Stimulated activated CD4-positive, alpha-beta T cell treated with anti-CD3 and anti-CD28 coated beads, Interleukin-1b, Interleukin-23, amount 100 ng/mL, for 24 hours (primary cell): ENCODE measurements at places on chromosomes 7 and 10.

- DNase-seq, result no peak
These were observed 179.7 kb upstream of the MALRD1 start for GRCh38 chr10:18868919-18869318.

DNA sequence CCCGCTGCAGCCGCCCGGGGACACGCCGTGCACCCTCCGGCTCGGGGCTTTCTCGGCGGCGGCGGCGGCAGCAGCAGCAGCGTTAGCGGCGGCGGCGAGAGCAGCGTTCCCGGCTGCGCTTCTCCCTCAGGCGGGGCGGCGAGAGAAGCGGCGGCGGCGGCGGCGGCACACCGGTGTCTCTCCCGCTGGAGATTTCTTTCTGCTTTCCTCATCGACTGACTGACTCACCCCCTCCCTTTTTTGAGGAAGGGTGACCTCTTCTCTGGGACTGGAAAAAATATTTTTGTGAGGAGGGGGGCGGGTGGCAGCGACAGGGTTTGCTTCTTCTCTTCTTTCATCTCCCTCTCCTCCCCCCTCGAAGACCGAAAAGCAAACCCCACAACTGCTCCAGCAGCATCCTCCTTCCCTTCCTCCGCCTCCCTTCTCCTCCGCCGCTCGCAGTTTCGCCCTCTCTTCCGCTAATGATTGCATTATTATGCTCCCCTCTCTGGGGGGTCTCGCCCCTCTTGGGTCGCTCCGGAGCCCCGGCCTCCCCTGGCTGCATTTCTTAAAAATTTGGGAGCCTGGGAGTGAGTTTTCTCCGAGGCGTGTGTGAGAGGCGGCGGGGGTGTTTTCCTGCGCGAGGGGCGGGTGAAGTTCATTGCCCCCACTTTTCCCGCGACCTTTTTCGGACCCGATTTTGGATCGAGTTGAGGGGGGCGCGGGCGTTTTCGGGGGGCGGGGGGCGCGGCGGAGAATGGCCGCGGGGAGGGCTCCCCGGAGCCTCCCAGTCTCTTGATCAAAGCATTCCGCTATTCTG is 411 bp downstream of the AUTS2 start:
- no peak for DNase-seq

DNA sequence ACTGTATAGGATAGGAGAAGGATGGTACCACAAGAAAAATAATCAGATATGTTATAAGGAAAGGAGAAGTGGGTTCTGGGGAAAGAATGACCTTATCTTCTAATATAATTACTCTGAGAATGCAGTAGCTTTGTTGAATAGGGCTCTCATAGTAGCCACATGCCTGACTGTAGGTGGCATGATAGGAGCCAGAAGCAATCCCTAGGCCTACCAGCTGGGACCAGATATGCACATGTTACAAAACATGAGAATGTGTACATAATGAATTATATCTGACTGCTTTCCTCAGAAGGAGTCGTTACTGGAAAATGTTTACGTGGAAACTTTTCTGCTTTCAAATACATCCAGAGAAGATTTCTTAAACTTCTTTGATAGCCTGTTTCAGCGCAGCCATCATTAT is 53.2 kb upstream of the FAM3C start:
- DNase-seq, result no peak

GRCh38 chr7:54426406-54426805 is 115.8 kb upstream of the VSTM2A start:
- DNase-seq, result no peak

- DNase-seq, result no peak
These were observed 85.5 kb downstream of the ETV1 start for GRCh38 chr7:13904007-13904406.

DNA sequence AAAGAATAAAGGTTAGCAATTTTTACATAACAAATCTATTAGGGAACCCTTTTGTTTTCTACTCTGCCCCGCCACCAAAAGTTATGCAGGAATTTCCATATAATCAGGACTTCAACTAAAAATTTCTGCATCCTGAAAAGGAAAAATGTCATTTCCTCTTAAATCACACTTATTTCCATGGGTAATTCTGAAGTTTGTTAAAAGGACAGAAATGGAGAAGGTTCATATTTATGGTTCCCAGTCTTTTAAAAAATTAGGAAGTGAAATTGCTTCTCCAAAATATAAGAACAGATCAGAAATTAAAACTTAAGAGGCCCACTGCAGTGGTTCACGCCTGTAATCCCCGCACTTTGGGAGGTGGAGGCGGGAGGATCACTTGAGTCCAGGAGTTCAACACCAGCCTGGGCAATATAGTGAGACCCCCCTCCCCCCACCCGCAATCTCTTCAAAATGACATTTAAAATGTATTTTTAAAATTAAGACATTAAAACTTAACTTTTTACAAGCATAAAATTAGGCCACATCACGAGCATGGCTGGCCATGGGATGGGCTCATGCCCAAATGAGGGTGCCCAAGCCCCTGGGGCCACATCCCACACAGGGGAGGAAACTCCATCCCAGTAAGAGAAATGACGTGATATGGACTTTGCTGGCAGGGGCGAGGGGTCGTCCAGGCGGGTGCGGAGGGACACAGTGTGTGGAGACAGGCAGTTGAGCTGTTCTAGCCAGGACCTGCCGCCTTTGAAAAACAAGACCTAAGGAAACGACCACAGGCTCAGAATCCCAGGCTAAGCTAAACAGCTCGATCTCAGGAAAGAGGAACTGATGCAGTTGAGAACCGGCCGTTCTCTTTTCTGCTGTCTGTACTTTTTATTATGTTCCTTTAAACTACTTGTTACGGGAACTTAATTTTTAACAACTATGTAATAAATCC is 51.3 kb upstream of the NFE2L3 start:
- no peak for DNase-seq

DNA sequence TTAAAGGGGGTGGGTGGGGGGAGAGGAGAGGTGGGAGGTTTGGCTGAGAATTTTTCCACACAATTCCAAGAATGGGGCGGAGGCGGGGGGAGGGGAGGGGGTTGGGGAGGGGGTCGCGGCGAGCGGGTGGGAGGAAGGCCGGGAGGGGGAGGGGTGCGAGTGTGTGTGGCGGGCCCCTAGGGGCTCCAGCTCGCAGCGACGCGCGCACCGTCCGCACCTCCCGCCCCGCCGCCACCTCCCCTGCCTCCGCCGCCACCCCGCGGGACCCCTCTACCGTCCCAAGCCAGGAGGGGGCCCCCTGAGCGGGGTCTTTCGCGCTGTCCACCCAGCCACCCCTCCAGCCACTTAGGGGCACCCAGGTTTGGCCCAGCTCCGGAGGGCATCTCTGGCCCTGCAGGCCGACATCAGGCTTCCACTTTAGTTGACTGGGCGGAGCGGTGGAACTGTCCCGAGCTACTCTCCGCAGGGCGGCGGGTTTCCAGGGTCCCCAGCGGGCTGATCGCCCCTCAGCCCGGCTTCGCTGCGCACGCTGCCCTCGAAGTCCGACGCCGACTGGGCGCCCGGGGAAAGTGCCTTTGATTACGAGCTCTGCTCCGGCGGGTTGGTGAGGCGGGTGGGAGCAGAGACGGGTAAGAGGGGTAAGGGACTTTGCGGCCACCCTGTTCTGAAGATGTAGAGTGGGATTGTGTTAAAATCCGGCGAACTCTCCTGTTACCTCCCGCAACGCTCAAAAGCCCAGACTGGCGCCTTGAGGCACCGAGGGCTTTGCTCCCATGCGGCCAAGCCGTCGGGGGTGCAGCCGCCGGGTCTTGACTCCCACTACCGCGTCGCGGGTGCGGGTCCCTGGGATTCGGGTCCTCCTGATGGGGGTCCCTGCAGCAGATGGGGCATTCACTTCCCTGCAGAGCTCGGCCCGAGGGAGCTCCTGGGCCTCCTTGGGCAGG is 1.8 kb upstream of the VAX1 start:
- DNase-seq, result no peak

GRCh38 chr7:38669965-38670520 is 38.9 kb upstream of the AMPH start:
- no peak for DNase-seq

GRCh38 chr7:5553298-5553877 is 129.8 kb upstream of the TNRC18 start:
- DNase-seq, result no peak

- DNase-seq, result no peak
These were observed 233.8 kb downstream of the KCNMA1 start for GRCh38 chr10:77403761-77404160.

DNA sequence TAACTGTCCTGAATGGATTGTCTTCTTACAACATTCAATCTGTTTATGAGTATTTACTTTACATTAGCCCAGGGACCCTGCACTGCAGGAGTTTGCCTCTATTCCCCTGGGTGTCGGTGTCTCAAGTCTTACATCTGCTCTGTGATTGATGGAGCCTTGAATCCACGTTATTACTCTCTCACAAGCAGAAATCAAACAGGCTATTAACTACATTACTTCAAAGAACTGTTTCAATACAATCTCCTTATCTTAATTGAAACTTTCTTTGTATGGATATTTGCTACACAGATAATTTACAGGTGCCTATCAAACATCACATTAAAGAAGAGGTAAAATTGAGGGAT is 3.1 kb upstream of the ARID5B start:
- no peak for DNase-seq

DNA sequence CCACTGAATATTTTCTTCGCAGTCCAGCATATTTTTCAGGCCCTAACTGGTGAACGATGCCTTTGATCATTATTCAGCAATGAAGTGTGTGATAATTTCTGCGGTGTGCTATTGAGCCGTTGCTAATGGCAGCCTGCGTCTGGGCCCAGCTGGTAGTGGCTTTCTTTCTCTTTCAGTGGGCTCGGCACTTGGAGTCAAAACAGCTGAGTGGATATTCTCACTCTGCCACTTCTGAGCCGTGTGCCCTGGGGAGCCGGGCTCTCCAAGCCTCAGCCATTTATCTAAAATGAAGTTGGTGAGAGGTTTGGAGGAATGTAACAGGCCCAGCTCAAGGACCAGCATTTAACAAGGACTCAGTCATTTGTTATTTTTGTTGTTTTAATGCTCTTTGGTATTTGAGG is 87.5 kb upstream of the IFRD1 start:
- DNase-seq, result no peak

DNA sequence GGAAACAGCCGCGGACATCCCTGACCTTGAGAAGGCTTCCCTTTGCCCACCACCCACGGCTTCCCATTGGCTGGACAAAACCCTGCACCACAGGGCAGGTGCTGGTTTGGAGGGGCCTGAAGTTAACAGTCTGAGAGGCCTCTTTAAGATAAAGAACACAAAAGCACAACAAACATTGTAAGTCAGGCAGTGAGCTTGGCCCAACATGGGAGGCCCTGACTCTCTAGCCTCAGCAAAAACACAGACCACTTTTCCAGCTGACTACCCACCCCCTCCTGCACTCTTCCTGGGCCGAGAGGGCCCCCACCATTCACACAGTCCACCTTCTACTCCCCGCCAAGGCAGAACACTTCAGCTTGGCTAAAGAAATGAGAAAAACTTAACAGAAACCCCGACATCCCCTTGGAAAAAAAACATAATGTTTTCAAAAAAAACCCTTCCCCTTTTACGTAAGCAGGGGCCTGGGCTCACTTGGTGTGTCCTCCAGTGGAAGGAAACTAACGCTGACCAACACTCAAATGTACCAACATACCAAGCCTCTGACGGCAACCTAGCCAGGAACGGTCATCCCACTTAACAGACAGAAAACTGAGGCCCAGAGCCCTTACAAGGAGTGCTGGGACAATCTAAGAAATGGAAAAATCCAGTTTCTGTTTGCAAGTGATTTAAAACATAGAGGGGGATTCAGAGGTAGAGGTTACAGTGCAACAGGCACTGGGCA is 80.9 kb downstream of the COBL start:
- no peak for DNase-seq

DNA sequence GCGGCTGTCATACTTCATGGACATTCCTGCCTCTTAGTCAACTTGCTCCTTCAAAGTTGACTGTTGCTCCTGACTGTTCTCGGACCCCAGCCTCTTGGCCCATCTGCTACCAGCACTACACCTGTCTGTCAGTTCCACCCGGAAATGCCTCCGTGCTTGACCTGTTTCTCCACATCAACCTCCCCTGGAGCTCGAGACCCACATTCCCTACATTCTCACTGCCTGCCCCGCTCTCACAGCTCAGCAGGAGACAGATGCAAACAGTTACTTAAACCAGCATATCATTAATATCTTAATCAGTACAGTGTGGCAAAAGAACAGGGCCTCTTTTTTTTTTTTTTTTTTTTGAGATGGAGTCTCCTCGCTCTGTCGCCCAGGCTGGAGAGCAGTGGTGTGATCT is 174.3 kb downstream of the NRP1 start:
- no peak for DNase-seq

- DNase-seq, result no peak
These were observed 66.3 kb downstream of the NRF1 start for GRCh38 chr7:129677796-129678195.

DNA sequence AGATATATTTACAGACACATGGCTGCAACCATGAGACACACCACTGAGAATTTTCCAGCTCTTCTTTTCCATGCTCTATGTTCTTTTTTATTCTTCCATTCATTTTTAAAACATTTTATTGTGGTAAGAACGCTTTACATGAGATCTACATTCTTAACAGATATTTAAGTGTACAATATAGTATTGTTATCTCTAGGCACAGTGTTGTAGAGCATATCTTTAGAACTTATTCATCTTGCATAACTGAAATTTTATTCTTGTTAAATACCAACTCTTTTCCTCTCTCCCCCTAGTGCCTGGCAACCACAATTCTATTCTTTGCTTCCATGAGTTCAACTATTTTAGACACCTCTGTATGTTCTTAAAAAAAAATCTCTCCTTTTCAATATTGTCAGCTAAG is 67.1 kb upstream of the HABP2 start:
- no peak for DNase-seq

DNA sequence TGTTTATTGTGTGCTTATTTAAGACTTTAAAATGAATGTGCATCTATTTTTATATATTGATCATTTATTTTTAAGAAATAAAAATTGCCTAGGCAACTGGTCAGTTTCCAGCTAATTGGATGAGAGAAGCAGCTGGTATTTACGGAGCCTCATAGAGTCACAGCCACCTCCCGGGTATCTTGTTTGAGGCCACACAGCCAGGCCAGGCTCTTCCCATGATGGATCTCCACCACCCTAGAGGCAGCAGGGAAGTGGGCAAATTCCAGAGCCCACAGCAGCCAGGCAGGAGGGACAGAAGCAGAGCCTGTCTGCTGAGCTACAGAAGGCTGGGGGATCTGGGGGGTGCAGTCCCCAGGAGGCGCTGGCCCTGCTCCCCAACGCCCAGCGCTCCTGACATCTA is 61.6 kb downstream of the CLEC2L start:
- no peak for DNase-seq

- no peak for DNase-seq
These were observed 136.1 kb downstream of the CELF2 start for GRCh38 chr10:11153766-11154165.

DNA sequence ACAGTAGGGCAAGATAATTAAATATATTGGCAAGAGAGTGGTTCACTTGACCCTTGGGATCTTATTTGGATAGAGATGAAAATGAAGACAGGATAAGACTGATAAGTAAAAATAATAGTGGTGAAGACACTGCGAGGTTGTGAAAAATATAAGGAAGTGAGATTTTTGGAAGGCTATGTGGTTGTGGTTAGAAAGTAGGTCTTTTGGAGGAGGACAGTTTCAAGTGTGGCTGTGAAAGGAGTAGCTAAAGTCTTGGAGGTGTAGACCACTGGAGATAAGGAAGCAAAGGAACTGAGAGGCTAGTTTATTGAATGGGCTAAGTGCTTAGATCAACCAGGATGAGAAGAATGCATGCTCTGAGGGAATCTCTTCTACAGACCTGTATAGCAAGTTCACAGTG is 11.2 kb downstream of the MIOS start:
- DNase-seq, result no peak

GRCh38 chr7:88818552-88818951 is 23.0 kb upstream of the TEX47 start:
- DNase-seq, result no peak
